Astrocyte of the cerebellum (primary cell): ENCODE measurements at places on chromosomes 5 and 9.
A peak's percentile ranks its signal among the peaks of the same experiment; 100 is the strongest.

- no peak for DNase-seq
These were observed 189.0 kb downstream of the PALM2AKAP2 start for GRCh38 chr9:109969011-109969410.

DNA sequence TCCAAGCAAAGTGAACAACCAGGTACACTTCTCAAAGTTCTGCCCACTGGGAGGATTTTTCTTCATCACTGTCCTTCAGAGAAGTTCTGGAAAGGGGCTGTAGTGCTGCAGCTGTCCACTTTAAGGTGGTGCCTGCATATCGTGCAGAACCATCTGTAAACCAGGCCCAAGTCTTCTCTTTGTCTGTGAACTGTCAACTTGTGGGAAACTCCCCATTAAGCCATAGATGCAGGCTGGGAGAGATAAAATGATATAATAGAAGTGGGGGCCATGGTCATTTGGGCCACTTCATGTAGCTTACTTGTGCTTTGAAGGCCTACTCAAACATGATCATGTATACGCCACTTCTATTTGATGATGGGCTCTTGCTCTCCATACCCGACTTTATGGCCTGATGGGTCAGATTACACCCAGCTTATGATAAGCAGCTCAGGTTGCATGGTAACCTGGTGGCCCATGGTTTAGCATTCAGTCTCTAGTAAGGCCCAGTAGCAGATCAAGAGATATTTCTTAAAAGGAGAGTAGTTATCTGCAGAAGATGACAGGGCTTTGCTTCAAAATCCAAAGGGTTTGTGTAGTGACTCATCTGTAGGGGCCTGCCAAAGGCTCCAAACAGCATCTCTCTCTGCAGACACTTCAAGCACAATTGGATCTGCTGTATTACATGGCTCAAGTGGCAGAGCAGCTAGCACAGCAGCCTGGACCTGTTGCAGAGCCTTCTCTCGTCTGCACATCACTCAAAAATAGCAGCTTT is 15.7 kb upstream of the BTF3 start:
- DNase-seq = peak; percentile 27

DNA sequence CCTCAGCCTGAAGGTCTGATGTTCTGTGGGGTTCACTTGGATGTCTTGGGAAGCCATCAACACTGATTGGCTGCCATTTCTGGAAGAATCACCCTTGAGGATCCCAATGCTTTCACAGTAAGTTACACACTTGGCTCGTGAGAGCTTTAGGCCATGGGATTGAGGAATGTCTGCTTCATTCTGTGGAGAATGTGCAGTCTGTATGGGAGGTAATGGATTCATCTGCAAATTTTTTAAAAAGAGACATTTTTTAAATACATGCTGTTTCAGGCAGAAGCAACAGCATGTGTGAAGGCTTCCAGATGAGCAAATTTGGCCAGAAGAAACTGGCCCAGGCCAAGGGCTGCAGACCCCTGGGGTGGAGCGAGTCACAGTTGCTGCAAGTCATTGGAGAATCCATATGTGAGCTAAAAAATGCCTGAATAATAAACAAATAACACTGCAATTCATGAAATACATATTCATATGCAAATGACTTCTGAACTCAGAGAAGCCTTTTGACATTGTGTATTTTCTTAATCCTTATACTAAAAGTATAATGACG is 146.3 kb upstream of the RASEF start:
- DNase-seq = no peak

DNA sequence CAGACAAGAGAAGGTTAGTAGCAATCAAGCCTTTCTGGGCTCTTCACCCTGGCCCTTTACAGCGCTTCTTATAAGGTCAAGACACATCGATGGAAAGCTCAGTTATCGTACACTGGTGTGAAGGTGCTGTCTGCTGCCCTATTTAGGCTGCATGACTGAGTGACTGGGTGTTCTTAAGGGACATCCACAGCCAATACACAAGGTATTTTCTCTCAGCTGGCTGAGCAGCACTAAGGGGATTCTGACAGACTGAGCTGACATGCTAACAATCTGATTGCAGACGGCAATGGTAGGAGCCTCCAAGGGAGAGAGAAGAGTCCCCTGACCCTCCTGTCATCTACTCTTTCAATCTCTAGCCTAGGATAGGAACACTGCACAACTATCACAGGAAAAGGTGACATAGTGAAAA is 577.9 kb downstream of the ISL1 start:
- no peak for DNase-seq

GRCh38 chr9:18822850-18823249 is 210.2 kb downstream of the SAXO1 start:
- DNase-seq = no peak

DNA sequence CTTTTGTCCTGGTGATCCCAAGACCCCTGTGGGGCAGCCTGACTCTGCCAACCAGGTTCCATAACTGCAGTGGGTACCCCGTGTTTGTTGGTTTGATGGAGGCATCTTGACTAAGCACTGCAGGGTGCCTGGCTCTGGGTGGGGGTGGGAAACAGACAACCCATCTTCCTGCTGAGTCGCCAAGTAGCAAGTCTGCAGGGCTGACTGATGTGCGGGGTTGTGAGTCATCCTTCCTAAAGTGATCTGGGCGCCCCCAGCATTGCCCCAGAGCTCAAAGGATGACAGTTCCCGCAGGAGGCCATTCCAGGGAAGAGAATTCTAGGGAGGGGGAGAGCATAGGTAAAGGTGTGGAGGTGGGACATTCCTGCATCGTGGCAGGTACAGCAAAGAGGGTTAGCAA is 23.5 kb downstream of the DAB2IP start:
- DNase-seq = no peak

- DNase-seq = no peak
These were observed 375.5 kb downstream of the TLE1 start for GRCh38 chr9:81313877-81314276.

GRCh38 chr9:82247318-82247717 is 258.7 kb downstream of the SPATA31D1 start:
- no peak for DNase-seq

DNA sequence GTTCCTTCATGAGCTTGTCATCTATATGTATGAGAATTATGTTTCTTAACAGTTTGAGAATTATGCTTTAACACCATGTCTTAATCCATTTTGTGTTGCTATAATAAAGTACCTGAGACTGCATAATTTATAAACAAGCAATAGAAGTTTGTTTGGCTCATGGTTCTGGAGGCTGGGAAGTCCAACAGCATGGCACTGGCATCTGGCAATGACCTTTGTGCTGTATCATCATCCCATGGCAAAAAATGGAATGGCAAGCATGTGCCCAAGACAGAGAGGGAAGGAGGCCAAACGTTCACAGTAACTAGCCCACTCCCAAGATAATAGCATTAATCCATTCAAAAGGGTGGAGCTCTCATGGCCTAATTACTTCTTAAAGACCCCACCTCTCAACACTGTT is 67.6 kb downstream of the MTX3 start:
- no peak for DNase-seq

DNA sequence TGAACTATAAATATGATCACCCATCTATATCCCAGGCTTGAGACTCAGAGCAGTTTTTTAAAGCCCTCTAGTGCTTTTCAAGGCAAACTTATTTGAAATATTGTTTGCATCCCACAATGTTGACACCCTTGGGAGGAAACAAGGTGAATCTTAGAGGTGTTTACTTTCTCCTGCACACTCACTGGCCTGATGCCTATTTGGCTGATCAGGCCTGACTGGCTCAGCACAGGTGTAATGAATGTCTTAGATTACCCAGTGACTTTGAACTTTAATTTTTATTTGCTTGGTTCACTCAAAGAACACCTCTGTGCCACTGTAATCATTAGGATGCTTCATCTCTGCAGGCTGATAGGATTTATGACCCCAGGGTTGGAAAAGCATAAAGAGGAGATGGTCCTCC is 158.3 kb downstream of the KCTD16 start:
- no peak for DNase-seq

GRCh38 chr9:70052768-70053167 is 9.1 kb downstream of the MAMDC2 start:
- no peak for DNase-seq

DNA sequence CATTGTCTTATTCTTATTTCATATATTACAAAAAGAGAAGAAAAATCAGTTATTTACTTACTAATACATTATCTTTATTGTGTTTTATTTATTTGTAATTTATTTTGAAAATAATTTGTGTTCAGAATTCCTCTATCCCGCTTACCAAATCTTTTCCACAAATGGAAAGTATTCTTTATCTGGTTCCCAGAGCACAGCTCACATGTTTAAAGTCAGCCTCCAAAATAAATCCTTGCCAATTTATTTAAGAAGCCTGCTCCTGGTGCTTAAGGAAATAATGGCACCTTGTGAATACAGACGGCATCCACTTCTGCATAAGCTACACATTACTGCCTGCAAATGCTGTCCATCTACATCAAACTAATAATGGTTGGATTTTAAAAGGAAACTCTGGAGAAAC is 435.4 kb downstream of the MTRR start:
- no peak for DNase-seq

DNA sequence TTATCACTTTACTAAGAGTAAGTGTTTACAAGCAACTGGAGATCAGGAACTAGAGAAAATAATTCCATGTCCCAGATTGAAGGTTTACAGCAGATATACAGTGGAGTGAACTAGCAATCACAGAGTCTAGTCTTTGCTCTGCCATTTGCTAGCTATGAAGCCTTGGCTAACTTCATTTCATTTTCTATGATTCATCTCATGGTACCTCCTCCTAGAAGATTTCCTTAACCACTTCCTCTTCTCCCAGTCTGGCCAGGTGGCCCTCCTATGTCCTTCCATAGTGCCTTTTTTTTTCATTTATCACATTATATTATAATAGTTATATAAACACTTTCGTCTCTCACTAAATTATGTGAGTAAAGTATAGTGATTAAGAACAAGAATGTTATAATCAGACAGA is 52.1 kb downstream of the GRIA1 start:
- no peak for DNase-seq

DNA sequence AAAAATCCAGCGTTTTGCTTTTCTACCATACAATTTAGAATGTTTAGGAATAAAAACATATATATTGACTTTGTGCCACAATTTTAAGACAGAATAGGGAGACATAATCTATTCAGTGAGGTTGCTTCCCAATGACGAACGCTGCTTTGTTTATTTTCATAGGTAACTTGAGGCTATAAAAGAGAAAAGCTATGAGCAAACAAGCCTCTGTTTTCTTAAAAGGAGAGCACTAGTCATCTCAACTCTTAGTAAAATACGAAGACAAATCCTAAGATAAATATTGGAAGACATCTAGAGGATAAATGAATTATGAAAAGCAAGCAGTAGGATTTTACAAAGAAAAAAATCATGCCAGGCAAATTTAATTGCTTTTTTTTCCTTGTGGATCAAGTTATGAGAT is 363.6 kb downstream of the ANXA1 start:
- no peak for DNase-seq

GRCh38 chr5:181088289-181088688 is 42.7 kb downstream of the OR2V1 start:
- DNase-seq = no peak

DNA sequence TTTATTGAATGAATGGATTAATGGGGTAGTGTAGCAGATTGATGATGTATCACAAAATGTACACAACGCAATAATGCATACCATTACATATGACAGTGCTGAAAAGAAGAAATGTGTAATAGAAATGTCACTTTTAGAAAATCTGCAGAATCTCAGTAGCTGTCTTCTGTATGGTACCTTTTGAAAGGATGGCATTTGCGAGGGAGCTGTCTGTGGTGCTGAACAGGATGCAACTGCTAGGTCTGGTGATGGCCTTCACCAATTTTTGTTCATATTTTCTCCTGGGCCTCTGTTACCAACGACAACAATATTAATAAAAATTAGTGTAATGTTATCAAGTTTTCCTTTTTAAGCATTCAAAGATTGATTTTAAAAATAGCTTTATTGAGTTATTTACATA is 36.2 kb upstream of the OTULIN start:
- DNase-seq = peak; percentile 51

GRCh38 chr5:157267761-157268480 is 2.0 kb downstream of the CYFIP2 start:
- DNase-seq = no peak

DNA sequence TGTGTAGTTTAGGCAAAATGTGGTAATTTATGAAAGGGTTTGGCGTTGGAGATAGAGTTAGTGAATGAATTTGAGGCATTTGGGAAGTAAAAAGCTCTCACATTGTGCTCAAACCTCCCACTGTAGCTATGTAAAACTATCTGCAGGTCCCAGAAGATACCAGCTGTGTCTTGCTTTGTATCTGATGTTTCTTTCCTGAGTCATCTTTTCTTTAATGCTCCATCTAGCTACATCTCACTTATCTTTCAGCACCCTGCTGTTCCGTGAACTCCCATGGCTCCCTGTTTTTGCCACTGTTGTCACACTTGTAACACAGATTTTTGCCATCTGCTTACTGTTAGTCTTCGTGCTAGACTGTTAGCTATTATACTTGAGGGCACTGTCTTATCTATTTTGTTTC is 253.1 kb downstream of the NPR3 start:
- no peak for DNase-seq

- DNase-seq = no peak
These were observed 325.4 kb downstream of the PIK3R1 start for GRCh38 chr5:68540798-68541590.

DNA sequence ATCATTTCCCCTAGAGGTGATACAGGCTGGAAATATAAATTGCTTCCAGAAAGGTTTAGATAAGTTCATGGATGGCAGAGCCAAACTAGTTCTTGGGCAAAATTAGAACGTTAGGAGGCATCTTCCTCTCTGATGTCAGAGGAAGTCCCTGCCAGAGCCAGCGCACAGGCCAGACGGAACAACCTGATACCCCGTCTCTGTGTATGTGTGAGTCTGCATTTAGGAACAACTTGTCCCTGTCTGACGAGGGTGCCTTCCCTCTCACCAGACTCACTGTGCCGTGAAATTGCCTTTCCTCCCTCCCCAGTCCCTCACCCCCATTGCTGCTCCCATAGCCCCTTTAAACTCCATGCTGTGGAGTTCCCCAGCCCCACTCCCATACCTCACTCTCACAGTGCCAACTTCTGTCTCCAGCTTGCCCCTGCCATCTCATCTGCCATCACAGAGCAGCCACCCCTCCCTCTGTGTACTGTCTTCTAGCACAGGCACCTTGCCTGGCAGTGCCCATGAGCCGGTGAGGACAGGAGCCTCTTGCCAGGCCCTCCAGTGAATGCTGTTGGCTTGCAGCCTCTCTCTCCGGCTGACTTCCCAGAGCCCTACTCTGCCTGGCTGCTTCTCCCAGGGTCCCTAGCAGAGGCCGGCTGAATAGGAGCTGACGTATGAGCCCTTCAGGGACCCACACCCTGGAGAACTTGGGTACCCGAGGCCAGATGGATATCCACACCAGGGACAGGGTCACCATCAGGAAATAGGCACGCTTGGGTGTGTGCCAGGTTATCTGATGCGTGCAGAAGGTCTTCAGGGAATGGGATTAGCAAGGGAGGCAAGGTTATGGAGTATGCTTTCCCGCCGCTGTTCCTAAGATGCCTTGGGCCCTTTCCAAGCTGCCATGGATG is 26.7 kb downstream of the UNC5A start:
- no peak for DNase-seq

DNA sequence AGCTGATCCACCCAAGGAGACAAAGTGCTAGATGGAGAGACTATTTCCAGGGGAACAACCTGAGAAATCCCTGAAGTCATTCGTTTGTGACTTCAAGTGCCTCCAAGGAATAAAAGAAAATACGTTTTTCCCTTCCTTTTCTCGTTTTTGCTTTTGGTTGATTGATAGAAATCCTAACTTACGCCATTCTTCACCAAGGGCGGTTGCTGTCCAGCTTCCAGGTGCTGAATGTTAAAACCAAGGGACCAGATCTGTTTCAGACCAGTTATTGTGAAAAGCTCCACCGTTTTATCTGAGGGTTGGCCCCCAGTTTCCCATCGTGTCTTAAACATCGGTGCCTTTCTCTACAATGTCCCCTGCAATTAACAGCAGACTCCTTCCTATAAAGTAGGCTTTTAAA is 600.7 kb upstream of the SGCD start:
- peak; percentile 8 for DNase-seq
